ENCODE measurements at places on chromosomes 12 and 14.

- peak; percentile 38 for DNase-seq
Measured at GRCh38 chr12:20220339-20220738, 148.0 kb upstream of the PDE3A start.

DNA sequence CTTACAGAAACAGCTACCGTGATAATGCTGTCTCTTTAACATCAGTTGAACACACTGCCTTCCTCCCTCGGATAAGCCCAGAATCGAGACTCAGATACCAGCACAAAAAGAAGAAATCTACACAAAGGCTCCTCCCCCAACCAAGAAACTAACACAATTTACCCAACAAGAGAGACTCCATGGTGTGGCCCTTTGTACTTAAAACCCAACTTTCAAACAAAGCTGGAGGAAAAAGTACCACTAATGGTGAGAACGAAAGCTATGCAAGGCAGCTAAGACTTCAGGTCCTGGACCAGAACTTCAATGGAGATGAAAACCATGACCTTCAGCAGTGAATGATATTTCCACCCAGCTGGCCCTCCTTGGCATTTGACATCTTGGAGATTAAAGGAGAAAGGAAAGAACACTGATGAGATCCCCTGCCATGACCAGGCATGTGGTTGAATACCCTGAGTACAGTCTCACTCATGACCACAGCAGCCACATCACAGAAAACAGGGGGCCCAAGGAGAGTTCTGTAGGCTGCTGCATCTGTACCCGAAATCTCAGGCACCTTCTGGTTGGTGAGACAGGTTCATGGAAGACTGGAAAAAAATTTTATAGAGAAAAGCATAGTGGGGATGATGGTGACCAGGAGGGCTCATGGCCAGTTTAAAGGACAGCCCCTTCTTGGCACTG lies 36.7 kb downstream of the RBM19 start:
- DNase-seq: no peak

DNA sequence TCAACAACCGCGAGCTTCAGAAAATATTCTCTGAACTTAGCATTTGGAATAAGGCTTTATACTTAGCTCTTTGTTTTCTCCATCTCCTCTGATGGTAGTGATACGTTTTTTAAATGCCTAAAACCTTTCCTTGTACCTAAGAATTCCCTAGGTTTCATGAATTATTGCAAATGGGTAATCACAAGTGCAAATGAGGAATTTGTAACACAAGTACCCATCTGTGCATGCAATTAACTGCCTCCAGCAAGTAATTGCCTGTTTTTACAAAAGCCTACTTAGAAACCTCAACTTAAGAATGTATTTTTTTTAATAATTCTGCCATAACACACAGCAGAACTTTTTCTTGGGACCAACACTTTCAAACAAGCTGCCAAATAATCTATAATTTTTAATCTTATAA lies 149.2 kb downstream of the PHLDA1 start:
- no peak for DNase-seq

DNA sequence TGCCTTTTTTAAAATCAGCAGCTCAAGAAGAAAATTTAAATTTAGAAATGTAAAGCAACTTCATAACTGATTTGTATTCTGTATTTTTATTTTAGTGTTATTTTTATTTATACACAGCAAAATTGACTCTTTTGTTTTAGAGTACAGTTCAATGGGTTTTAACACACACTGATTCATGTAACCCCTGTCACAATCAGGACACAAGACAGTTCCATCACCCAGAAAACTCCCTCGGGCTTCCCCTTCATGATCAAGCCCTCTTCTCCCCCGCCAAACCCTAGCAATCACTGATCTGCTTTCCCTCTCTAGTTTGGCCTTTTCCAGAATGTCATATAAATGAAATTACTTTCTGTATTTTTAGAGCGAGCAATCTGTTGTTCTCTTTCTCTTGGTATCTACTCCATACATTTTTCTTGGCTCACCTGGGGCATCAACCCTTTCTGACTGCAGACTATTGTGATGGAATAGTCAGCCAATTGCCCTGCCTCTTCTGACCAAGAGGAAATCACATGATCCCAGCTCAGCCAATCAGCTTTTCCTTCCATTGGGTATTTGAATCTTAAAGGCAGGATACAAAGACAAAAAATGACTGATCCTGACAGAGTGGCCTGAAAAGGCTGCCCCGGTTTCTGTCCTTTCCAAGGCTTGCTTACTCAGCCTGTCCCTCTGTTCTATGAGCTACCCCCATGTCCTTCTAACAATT lies 5.3 kb downstream of the SLC5A8 start:
- DNase-seq: no peak

DNA sequence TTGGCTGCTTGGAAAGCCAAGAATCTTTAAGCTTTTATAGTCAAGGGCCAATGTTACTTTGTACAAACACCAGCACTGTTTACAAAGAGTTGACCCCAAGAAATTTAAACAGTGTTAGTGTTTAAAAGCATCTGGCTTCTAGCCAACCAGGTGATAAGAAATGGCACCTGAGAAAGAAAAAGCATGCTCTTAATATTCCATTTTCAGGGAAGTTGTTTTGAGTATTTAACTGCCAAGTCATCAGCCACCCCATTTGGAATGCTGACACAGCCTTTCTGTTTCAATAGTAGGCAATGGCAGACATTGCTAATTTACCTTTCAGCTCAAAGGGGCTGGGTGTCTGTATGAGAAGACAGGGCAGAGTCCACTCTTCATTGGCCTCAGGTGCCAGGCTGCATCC lies 3.7 kb upstream of the SLC35F4 start:
- DNase-seq: no peak

GRCh38 chr12:65926119-65926908 lies 102.0 kb downstream of the HMGA2 start:
- DNase-seq: no peak

GRCh38 chr14:67522270-67522669 lies 10.8 kb upstream of the PLEKHH1 start:
- no peak for DNase-seq

DNA sequence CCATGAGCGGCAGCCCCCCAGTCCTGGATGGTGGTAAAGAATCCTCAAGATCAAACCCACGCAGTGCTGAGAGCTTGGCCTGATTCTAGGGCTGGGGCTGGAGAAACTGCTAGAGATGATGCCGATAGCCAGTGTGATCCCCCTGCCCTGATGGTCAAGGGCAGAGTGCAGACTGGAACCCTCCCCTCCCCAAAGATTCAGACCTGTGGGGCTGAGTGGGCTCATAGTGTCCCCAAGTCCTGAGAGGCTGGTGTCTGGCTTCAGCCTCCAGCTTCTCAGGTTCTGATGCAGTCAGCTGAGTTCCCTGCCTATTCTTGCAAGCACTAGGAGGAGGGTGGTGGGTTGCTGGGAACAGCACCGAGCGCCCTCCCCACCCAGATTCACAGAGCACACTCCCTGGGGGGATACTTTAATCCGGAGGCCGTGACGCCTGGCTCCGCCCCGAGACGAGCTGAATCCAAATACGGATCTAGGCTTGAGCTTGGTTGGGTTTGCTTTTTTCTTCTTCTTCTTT lies 11.9 kb downstream of the RHOF start:
- DNase-seq: no peak

DNA sequence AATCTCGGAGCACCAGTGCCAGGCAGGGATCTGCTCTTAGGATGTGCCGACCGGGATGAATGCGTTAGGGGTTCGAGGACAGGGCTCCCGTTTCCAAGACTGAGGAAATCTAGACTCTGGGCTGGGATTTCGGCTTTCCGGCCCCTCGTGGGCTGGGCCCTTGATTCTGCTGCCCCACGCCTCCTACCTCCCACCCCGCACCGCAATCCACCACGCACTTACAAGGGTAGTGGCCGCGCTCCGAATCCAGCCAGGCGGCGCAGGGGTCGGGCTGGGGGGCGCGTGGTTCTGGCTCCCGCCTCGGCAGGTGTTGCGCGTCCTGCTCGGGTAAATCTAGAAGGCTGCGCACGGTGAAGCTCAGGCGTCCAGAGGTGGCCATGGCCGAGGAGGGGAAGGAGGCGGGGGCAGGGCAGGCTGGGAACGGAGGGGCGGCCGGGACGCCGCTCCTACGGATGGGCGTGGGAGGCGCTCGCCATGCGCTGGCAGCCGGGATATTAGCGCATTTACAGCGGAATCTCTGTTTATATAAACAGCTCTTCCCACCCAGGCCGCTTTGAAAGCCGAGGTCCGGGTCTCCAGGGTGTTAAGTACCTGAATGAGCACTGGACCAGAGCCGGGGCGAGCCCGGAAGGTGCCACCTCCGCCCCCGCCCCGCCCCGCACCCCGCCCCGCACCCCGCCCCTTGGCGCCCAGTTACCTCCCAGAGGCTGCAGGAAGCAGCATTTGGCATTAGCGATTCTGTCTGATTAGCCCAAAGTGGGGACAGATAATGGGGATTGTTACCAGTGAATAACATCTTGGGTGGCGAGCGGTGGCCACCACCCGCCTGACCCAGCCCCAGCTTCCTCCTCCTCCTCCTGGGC lies at the start of gene NKX2-8:
TSS of gene NKX2-8 (minus strand) at position 604 of the 863 bp plus-strand sequence. CDS start at position 379, 225 bp downstream.
- no peak for DNase-seq

GRCh38 chr12:112809684-112810083 lies 18.1 kb downstream of the RPH3A start:
- DNase-seq: no peak

- no peak for DNase-seq
Measured at GRCh38 chr12:45886685-45887084, 103.7 kb downstream of the SCAF11 start.

GRCh38 chr14:98374136-98374535 lies 897.9 kb downstream of the BCL11B start:
- no peak for DNase-seq

DNA sequence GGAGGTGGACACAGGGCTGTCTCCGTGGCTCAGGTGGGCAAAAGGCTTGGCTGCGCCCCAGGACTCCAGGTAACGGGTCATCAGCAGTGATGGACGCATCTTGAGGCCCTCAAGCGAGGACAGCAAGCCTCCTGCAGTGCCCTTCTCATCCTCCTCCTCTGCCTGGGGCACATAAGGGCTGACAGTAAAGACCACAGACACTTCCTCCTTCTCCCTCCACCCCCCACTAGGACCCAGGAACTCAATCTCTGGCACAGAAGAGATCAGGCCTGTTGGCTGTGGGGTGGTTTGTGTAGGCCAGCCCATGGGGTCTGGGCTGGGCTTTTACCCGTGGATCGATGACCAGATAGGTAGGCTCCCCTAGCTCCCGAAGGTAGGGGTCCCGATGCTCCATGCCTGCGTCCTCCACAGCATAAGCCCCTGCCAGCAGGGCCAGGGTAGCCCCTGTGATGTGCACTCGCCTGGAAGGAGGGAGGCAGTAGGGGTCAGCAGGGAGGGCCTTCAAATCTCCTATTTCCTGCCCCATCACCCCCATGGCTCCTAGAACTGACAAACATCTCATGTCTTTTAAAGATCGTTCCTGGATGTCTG lies 5.7 kb downstream of the ADCY4 start:
- no peak for DNase-seq

GRCh38 chr14:101457936-101458740 lies 103.2 kb upstream of the DIO3 start:
- DNase-seq: no peak

DNA sequence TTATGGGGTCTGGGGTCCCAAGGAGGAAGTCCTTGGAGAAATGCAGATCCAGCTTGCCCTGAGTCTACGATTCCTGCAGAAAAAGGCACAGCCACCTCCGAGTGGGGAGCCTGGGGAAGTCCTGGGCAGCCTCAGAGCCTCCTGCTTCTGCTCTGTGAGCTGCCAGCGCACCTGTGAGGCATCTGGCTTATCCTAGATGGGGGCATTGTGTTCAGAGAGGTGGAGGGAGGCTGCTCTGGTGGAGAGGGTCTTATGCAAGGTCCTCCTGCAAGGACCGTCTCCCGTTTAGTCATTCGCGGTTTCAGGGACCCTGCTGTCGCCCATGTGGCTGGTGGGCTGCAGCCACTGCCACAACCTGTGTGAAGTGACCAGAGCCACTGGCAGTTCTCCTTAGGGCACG lies 53.0 kb upstream of the PRMT8 start:
- no peak for DNase-seq

- DNase-seq: no peak
Measured at GRCh38 chr12:51906430-51907082, 748 bp upstream of the ACVRL1 start.

GRCh38 chr14:51818748-51819380 lies 41.5 kb upstream of the GNG2 start:
- DNase-seq: no peak

DNA sequence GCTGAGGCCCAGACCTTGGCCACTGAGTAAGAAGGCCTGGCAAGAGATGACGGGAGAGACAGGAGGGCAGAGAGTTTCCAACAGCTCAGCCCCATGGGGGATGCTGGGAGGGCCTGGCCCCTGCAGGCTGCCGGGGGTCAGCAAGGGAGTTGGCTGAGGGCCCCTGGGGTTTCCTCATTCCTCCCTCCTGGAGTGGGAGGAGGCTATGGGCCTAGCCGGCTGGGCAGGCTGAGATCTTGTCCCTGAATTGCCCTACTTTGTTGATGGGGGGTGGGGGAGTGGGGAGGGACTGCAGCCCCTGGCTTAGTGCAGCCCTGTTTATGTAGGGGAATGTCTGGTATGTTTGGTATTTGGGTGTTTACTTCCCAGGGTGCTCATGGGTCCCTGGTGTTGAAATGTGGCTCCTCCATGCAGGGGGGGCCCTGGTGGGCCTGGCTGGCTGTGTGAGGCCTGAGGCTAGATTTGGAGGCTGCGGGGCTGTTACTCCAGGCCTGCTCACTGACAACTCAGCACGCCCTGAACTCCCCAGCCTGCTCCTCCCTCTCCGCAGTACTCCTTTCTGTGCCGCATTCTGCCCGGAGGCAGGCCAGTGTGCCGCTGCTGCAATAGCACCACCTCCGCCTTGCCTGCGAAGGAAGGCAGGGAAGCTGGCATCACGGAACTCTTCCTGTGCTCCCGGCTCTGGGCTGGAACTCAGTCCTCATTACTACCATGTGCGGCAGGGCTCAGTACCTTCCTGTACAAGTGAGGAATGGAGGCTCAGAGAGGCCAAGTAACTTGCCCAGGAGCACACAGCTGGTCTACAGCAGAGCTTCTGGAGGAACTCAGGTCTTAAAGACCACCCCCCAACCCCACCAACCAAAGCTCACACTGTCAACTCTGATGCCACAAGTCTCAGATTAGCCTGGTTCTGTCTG lies 25.3 kb downstream of the JDP2 start:
- DNase-seq: peak; percentile 88

- DNase-seq: no peak
Measured at GRCh38 chr12:47616440-47616839, 89.4 kb downstream of the RPAP3 start.

GRCh38 chr14:23644195-23644918 lies 8.2 kb downstream of the DHRS2 start:
- DNase-seq: no peak

All from fibroblast of the conjunctiva (primary cell).